HCT116 (cell line): ENCODE measurements at places on chromosomes 3 and 15. TPM values are rescaled to one million over a fixed set of nuclear protein-coding genes. Genes with fewer than 3 reads are reported as not detected.

The NOP10 gene
- total RNA-seq = 216 TPM

The CDC25A gene
- 19.6 TPM for total RNA-seq

The RNU5B-1 gene
- total RNA-seq = not detected

The RASL12 gene
- total RNA-seq = 0.25 TPM

The RBP2 gene
- total RNA-seq = not detected

The CELF6 gene
- total RNA-seq = 0.52 TPM

The PATL2 gene
- total RNA-seq = 1.2 TPM

The SETD5 gene
- total RNA-seq = 141 TPM

- peak; percentile 98 for DNase-seq
- no peaks in the 10 kb centered on the region for H3K36me3 ChIP-seq
- no peaks in the 10 kb centered on the region for H3K27me3 ChIP-seq
- H3K4me3 ChIP-seq = peak overlapping the region; percentile 42
These were observed 52.4 kb downstream of the IL1RAP start for GRCh38 chr3:190566043-190566933.

DNA sequence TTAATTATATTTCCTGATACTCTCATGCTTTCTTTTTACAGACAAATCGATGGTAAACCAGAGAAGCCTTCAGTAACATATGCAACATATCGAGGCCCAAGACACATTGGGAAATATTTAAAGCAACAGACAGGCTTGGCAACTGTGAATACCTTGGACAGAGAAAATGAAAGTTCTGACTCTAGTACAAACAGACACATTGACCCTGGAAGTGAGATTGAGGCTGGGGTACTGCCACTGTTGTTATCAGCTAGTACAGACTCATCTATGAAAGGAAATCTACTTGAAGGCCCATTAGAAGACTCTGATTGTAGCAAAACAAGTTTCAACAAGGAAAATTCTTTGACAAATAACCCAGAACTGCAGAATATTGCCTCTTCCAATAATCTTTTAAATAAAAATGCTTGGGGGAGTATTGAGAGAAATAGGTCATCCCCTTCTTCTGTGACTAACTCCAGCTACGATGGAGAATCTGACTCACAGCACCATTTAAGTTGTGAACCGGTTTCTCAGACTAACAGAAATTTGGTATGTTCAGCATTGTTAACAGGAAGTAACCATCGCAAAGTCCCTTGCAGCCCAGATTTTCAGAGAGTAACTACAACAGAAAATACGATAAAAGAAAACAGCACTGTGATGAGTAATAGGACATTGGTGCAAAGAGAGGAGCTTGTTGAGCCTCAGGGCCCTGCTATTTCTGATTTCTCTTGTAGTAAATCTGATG, 50.2 kb downstream of the CRYBG3 start:
- H3K36me3 ChIP-seq = 0 out of 2 replicates have a peak, but pooled peaks cover 3% of the 10 kb centered on the region
- no peak overlapping the region for H3K27ac ChIP-seq

GRCh38 chr15:37995461-37996347, 61.3 kb downstream of the TMCO5A start:
- 0 out of 2 replicates have a peak, but pooled peaks cover 13% of the 10 kb centered on the region for H3K27me3 ChIP-seq
- peak; percentile 45 for DNase-seq
- no peak overlapping the region for H3K27ac ChIP-seq
- H3K4me1 ChIP-seq = no peaks in the 10 kb centered on the region

DNA sequence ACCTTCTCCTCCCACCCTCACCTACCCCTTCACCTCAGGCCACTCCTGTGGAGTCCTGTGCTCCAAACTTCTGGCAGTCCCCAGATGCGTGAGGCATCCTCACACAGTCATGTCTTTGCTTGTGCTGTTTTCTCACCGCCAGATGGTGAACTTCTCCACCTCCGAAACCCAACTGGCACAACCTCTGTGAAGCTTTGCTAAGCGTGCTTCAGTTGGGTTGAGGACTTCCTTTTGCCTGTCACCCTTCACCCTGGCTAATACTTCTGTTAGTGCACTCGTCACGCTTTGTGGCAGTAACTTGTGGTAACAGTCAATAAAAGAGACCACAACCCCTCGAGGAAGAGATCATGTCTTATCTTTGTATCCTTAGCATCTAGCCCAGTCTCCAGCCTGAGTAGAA, 42.0 kb upstream of the SKOR1 start:
- no peak overlapping the region for H3K27ac ChIP-seq
- H3K27me3 ChIP-seq = no peaks in the 10 kb centered on the region
- H3K36me3 ChIP-seq = no peaks in the 10 kb centered on the region
- no peak overlapping the region for H3K4me3 ChIP-seq
- H3K4me1 ChIP-seq = no peaks in the 10 kb centered on the region

- 0 out of 2 replicates have a peak, but pooled peaks cover 4% of the 10 kb centered on the region for H3K36me3 ChIP-seq
- H3K27ac ChIP-seq = no peak overlapping the region
- H3K4me1 ChIP-seq = peaks cover 20% of the 10 kb centered on the region
- DNase-seq = no peak
- no peaks in the 10 kb centered on the region for H3K27me3 ChIP-seq
These were observed 1.3 kb downstream of the SACM1L start for GRCh38 chr3:45690336-45691035.

- H3K27me3 ChIP-seq = no peaks in the 10 kb centered on the region
- DNase-seq = no peak
- H3K36me3 ChIP-seq = no peaks in the 10 kb centered on the region
- no peak overlapping the region for H3K4me3 ChIP-seq
- no peak overlapping the region for H3K27ac ChIP-seq
These were observed 10.4 kb downstream of the SH2D7 start for GRCh38 chr15:78102741-78103140.

DNA sequence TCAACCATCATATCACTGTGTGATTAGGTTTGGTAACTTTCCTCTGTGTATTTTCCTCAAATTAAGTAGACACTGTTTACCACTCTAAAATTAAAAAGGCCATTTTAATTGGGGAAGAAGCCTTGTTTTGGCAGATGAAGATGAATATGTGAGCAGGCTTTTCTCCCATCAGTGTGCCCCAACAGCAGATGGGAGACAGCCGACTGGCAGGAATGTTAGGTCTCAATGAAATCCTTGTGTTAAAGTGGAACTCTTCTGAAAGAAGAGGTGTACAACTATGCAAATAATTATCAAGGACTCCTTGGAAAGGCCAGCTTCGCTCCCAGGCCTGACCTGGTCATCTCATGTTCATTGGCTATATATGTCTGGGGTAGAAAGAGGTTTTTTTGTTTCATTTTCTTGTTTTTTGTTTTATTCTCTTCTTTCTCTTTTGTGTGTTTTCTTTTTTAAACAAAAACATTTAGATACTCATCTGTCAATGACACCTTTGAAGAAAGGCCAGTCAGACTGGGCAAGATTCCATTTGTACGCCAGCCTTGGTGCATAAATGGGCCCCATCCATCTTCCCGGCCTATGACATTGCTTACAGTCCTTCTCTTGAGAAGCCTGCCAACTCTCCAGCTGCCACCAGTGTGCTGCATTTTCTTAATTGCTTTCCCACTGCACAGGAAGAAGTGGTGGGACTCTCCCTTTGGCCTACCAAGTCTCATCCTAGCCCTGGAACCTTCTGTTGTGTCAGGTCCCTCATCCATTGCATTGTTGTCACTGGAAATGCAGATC, 25.8 kb downstream of the LRTM1 start:
- no peaks in the 10 kb centered on the region for H3K36me3 ChIP-seq
- H3K4me1 ChIP-seq = no peaks in the 10 kb centered on the region
- no peak overlapping the region for H3K27ac ChIP-seq
- H3K27me3 ChIP-seq = no peaks in the 10 kb centered on the region
- no peak overlapping the region for H3K4me3 ChIP-seq

GRCh38 chr3:116057400-116058006, 387.8 kb downstream of the LSAMP start:
- H3K27me3 ChIP-seq = peaks cover 4% of the 10 kb centered on the region; the same call in 1 of the 2 replicates
- H3K36me3 ChIP-seq = no peaks in the 10 kb centered on the region
- DNase-seq = no peak
- H3K4me3 ChIP-seq = no peak overlapping the region

DNA sequence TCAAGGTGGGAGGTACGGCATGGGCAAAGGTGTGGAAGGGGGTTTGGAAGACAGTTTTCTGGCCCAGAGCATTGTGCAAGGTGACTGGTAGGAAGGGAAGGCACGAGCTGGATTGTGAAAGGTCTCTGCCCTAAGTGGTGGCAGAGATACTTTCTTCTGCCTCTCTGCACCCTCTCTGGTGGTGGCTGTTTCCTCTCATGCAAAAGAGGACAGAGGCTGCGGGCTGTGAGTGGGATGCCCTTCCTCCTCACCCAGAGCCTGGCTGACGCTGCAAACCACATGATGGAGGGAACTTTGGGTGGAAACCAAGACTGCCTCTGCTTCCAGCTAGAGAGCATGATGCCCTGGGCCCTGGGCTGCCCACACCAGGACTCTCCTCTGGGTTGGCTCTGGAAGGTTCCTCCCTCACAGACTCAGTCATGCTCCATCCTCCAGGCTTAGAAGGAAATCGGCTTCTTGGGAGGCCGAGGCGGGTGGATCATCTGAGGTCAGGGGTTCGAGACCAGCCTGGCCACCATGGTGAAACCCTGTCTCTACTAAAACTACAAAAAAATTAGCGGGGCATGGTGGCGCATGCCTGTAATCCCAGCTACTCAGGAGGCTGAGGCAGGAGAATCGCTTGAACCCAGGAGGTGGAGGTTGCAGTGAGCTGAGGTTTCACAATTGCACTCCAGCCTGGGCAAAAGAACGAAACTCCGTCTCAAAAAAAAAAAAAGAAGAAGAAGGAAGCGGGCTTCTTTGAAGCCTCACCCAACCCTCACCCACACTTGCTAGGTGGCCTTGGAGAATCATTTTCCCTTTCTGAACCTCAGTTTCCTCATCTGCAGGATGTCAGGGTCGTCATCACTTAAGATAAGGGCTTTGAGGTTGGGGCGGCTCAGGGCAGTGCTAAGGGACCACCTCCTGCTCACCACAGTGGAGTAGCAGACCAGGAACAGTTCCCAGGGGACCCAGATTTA, 8.3 kb downstream of the PSTPIP1 start:
- no peak for DNase-seq
- no peak overlapping the region for H3K4me3 ChIP-seq
- no peaks in the 10 kb centered on the region for H3K27me3 ChIP-seq
- no peak overlapping the region for H3K27ac ChIP-seq
- H3K4me1 ChIP-seq = no peaks in the 10 kb centered on the region
- no peaks in the 10 kb centered on the region for H3K36me3 ChIP-seq

DNA sequence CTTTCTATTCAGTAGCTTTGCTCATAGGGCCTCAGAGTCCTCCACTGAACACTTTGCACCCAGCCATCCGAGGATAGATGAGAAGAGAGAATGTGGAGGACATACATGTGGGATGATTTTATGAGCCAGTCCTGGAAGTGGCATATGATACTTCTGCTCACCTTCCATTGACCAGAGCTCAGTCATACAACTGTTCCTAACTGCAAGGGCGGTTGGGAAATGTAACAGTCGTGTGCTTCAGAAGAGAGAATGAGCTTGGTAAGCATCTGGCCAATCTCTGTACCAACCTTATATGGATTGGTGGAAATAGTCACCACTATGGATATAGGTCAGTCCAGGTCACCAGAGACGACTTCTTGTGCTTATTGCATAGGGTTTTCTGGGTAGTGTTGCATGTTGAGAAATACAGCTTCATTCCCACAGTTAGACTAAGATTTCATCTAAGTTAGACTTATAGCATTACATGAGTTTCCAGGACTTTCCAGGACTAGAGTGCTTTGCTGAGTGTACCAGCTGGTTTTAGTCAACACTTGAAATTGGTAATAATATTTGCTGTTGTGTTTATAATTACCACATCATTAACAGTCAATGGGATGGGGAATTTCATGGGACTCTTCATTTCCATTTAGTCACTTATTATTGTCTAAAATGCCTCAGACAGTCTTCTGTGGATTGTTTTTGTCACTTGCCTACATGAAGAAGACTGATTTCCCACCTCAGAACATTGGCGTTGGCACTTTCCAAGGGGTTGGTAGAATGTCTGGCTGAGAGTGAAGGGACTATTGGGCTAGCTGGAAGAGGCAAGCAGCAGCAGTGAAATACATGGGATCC, 214.5 kb upstream of the ROPN1 start:
- H3K4me3 ChIP-seq = no peak overlapping the region
- DNase-seq = no peak
- no peak overlapping the region for H3K27ac ChIP-seq
- no peaks in the 10 kb centered on the region for H3K36me3 ChIP-seq
- H3K4me1 ChIP-seq = no peaks in the 10 kb centered on the region
- peaks cover 84% of the 10 kb centered on the region for H3K27me3 ChIP-seq

DNA sequence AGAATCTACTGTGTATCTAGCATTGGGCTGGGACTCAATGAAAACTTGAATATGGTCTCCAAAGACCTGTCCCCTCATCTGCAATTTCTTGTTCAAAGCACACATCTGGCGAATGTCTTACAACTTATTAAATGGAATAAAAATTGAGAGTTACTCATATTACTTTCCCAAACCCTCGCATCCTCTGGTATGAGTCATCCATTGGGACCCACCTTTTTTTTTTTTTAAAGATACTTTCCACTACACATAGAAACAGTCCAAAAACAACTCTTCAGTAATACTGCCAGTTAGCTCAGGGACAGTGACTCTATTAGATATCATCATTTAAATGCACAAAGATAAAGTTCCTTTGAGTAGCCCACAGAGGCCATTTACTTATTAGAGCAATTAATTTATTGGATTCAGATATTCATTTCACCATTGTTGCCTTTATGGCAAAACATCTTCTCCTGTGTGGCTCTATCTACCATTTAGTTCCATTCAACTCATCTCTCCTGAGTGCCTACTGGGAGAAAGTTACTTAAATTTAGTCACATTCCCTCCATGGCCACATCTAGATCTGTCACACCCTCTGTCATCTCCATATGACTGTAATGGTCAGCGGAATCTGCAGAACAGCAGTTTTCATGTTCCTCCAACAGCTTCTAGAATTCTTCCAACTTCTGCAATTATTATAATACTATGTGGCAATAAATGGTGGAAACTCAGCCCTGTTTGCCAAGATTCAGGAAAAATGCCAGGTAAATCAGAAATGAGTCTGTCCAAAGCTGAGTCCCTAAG, 77.9 kb upstream of the ARHGEF3 start:
- H3K4me1 ChIP-seq = peaks cover 6% of the 10 kb centered on the region
- no peaks in the 10 kb centered on the region for H3K27me3 ChIP-seq
- H3K4me3 ChIP-seq = no peak overlapping the region
- no peaks in the 10 kb centered on the region for H3K36me3 ChIP-seq
- no peak for DNase-seq

GRCh38 chr3:13570391-13571194, 21.7 kb downstream of the FBLN2 start:
- H3K4me3 ChIP-seq = no peak overlapping the region
- no peak for DNase-seq
- H3K27ac ChIP-seq = no peak overlapping the region
- H3K27me3 ChIP-seq = no peaks in the 10 kb centered on the region
- peaks cover 6% of the 10 kb centered on the region; the same call in 1 of the 2 replicates for H3K4me1 ChIP-seq
- no peaks in the 10 kb centered on the region for H3K36me3 ChIP-seq

- DNase-seq = no peak
- no peaks in the 10 kb centered on the region for H3K36me3 ChIP-seq
- peaks cover 40% of the 10 kb centered on the region for H3K4me1 ChIP-seq
- H3K27ac ChIP-seq = peak overlapping the region; percentile 38
- peaks cover 1% of the 10 kb centered on the region; the same call in 1 of the 2 replicates for H3K27me3 ChIP-seq
These were observed 269.4 kb downstream of the UACA start for GRCh38 chr15:70493787-70494516.

GRCh38 chr3:118436697-118437262, 597.9 kb downstream of the IGSF11 start:
- H3K36me3 ChIP-seq = no peaks in the 10 kb centered on the region
- H3K27me3 ChIP-seq = no peaks in the 10 kb centered on the region
- no peaks in the 10 kb centered on the region for H3K4me1 ChIP-seq
- H3K4me3 ChIP-seq = no peak overlapping the region
- DNase-seq = no peak
